ENCODE measurements at places on chromosomes 3 and 15. TPM values are rescaled to one million over a fixed set of nuclear protein-coding genes. Genes with fewer than 3 reads are reported as not detected.

The DTWD1 gene
- 26.2 TPM for total RNA-seq

The KCNMB2 gene
- total RNA-seq, result not detected

The SLC27A2 gene
- 14.4 TPM for total RNA-seq

The MYO5C gene
- 0.40 TPM for total RNA-seq

The CAMP gene
- not detected for total RNA-seq

The CIDEC gene
- total RNA-seq, result not detected

The CKMT1A gene
- not detected for total RNA-seq

The EIF4G1 gene
- 990 TPM for total RNA-seq

The OXSR1 gene
- total RNA-seq, result 45.5 TPM

GRCh38 chr15:58594898-58595297 lies 154.6 kb downstream of the ADAM10 start:
- no peak for DNase-seq

DNA sequence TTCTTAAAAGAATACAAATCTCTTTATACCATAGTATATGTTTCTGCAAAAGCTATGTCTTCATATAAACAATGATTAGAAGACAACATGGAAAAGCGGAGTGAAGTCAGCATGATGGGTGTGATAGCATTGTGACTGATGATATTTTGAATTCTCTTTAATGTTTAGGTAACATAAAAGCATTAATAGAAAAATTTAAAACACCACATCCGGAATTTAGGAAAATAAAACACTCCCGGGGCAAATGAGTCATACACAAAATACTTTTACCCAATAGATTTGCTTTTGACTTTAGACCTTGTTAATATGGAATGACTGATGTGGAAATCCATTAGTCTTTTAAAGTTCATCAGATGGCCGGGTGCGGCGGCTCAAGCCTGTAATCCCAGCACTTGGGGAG lies 134.7 kb downstream of the P3H2 start:
- DNase-seq, result no peak

GRCh38 chr15:25068696-25069095 lies 113.9 kb downstream of the SNRPN start:
- no peak for DNase-seq

DNA sequence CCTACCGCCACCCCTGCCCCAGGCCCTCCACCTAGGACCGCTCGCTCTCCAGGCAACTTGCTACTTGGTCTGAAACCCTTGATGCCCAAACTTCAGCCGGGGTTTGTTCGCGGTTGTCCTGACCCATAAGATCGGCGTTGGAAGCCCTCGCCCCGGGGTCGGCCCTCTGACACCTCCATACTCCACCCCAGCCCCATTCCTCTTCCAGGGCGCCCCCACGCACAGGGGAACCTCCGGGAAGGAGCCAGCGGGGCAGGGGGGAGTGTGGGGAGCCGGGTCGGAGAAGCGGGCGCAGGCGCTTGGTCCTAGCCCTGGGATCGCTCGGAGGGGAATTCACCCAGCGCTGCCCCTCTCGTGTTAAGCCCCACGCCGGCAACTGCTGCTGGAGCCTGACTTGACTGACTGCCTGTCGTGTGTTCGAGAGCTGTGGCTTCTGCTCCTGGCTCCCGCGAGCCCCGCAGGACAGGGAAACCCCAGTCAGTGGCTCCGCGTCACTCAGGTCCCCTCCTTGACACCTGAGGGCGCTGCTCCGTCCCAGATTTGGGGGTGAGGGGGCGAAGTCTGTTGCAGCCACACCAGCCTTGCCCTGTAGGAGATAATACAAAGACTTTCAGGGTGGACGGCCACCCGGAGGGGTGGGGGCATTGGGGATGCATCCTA lies 675 bp downstream of the RYR3 start:
- DNase-seq, result no peak

DNA sequence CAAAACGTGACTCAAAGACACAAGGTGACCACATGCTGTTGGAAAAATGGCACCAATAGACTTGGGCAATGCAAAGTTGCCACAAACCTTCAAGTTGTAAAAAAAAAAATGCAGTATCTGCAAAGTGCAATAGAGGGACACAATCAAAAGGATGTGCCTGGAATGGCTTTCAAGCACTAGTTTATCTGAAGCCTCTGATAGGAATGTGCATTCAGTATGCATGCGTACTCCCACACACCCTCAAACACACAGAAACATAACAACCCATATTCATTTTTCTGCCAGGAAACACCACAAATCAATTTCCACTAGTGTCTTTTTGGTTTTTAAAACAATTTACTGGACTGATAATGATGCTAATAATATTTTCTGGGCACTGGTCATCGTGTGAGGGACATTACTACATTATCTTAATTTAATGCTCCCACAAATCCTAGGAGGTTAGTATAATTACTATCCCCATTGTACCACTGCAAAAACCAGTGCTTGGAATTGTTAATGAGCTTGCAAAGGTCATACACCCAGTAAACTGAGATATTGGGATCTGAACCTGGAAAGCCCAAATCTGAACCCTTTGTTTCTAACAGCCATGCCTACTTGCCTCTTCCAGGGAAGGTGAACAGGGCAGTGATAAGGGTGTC lies 298.7 kb downstream of the MAGI1 start:
- DNase-seq, result no peak

DNA sequence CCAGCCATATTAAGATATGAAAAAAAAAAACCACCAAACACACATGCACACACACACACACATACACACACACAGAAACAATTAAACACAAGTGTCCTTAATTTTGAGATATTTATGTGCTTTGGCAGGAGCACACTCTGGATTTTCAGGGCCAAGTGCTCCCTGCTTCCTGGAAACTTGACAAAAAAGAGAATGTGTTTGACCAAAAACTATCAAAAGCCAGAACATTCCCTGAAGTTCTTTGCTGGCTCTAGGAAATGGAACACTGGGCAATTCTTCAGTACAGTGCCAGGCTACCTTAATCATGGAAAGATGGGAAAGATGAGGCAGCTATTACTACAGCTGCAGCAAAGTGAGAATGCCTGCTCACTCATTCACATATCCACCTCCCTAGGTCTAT lies 44.6 kb downstream of the P3H2 start:
- DNase-seq, result no peak

DNA sequence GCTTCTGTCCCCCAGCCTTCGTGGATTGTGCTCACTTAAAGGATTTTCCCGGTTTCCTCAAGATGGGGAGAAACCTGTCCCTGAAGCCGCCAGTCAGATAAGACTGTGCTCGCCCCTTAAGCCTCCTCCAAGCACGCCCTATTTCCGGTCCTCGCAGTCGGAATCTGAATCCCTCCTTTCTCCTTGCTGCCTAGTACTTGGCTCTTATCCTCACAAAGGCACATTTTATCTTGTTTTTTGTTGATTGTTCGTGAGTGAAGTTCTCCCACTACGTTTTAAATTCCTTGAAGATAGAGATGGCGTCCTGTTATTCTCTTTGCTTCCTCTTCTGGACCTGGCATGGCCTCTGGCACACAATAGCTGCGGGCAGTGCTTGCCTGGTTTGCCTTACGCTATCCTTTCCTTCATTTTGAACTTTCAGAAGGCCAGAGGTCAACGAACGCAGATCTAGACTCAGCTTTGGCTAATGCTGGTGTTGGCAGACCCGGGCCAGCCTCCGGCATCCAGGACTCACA lies 1.7 kb downstream of the CLDN11 start:
- no peak for DNase-seq

GRCh38 chr3:111238885-111239284 lies 167.3 kb downstream of the NECTIN3 start:
- no peak for DNase-seq

GRCh38 chr3:99776516-99777209 lies 41.0 kb upstream of the CMSS1 start:
- no peak for DNase-seq

GRCh38 chr3:79246875-79247724 lies 520.7 kb downstream of the ROBO1 start:
- DNase-seq, result no peak

DNA sequence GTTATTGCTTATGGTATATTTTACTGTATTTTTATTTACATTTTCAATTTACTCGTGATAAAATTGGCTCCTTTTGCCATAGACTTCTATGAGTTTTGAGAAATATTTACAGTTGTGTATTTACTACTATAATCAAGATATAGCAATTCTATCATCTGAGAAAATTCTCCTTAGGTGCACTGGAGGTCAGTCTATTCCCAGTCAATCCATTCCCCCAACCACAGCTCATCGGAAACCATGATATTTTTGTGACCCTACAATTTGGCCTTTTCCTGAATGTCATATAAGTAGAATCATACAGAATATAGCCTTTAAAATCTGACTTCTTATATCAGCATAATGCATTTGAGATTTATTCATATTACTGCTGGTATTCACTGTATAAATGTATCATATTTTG lies 114.7 kb upstream of the LRTM1 start:
- DNase-seq, result no peak

GRCh38 chr15:38411902-38412301 lies 42.0 kb upstream of the FAM98B start:
- DNase-seq, result no peak

- DNase-seq, result no peak
Measured at GRCh38 chr3:131892331-131892730, 142.5 kb downstream of the CPNE4 start.

DNA sequence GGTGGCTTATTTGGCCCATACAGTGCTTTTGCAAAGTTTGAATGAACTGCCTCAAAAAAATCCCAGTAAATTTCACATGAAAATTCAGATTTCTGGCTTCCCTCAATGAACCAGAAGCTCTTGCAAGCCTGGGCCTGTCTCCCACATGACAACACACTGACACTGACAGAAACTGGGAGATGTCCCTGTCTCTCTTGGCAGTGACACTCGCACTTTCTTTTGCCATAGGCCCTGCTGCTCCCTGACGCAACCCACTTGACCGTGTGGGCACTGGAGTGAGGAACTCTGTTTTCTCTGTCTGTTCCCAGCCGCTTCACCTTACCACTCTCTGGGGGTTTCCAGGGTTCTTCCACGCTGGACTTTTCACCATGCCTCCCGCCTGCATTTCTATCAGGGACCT lies 524.5 kb downstream of the SHQ1 start:
- DNase-seq, result no peak

- DNase-seq, result no peak
Measured at GRCh38 chr3:180320631-180321030, 281.3 kb upstream of the TTC14 start.

DNA sequence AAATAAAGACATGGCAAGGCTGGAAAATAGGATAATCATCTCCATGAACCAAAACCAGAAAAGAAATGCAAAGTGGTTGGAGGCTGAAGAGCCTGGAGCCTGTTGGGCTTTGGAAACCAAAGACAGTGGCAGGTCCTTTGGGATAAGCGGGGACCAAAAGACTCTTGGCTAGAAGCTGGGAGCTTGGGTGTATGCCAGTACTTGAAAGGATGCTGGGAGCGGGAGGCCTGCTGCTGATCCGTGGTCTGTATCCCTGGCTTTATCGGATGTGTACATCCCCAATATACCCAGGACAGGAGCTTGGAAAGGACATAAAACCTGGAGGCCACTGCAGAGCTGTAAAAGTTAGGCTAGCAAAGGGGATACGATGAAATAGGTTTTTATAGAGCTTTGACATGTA lies 1.3 kb upstream of the CHRNB4 start:
- no peak for DNase-seq

DNA sequence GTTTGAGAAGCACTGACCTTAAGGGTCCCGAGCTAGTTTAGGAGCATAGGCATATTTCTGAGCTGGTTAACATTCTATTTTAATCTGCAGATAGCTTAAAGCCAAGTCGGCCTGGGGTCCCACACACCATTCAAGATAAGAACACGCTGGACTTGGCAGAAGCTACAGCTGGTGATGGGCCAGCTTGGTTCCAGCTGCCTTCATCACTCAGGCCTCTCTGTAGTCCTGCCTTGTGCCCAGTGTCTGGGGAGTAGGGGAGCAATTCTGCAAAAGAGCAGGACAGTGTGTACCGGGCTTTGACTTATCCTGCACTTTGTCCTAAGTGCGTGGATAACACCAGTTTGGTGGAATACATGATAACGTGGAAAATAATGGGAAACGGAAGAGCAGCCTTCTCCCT lies 164.5 kb downstream of the MEGF11 start:
- DNase-seq, result no peak

DNA sequence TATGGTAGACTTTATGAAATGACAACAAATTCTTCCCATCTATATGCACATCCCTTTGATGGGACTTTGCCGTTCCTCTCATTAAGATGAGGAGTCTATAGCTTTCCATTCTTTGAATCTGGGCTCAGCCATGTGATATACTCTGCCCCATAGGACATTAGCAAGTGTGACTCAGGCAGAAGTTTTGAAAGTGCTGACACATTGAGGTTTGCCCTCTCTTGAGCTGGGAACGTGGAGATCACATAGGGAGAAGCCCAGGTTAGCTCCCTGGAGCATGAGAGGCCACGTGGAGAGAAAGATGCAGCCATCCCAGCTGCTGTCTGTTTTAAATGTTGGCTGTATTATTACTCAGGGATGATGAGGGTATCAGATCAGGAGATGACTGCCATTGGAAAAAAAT lies 67.7 kb upstream of the OXTR start:
- no peak for DNase-seq

- DNase-seq, result no peak
Measured at GRCh38 chr3:103440539-103441203, 1005.9 kb downstream of the ZPLD1 start.

DNA sequence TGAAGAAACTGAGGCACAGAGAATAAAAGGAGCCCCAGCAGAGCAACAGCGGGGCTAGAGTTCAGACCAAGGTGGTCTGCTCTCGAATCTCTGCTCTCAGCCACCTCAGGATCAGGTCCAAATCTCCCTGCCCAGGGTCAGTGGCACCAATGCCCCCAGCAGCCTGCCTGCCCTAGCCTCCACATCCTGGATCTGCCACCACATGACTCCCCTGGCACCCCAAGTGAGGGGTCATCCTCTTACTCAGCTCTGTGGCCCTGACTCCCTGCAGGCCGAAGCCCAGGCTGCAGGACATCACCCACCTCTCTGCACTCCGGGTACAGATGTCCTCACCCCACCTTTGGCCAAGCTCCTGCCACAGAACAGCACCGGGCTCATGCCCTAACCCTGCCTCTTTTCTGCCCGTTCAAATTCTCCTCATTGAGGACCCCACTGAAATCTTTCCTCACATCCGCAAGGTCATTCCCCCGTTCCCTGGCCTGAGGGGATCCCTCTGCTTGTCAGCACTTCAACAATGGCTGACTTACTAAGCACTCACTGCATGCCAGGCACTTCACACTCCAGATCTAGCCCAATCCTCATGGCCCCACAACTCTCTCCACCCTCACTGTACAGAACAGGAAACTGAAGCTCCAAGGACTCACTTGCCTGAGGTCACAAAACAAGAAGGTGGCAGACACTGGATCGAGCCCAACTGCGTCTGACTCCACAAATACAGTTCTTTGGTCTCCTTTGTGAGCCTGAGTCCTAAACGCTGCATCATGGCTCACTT lies 4.3 kb downstream of the PPIB start:
- DNase-seq, result no peak

DNA sequence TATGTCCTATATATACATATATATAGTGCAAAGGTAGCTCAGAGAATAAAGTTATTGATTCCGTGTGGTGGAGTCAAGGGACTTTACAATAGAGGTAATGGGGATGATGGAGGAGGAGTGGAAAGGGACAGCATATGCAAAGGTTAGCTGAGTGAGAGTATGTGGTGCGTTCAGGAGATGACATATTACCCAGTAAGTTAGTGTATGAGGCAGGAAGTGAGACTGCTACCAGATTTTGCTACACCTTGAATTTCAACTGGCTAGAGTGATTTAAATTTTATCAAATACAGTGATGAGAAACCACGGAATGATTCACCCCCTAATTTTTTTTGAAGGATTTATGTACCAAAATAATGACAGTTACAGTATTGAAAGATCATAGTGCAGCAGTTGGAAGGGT lies 2.8 kb downstream of the ACTL6A start:
- DNase-seq, result no peak

GRCh38 chr3:133264920-133265319 lies 134.9 kb upstream of the BFSP2 start:
- no peak for DNase-seq

Measured in activated T-cell treated with anti-CD3 and anti-CD28 coated beads, Interleukin-2, amount 50 U/mL, for 4 hours (primary cell).